ENCODE measurements at places on chromosomes 4 and X.

- no peak for ATAC-seq
Measured at GRCh38 chr4:42331914-42332368, 65.3 kb upstream of the SHISA3 start.

- ATAC-seq: no peak
Measured at GRCh38 chrX:42524379-42524778, 253.6 kb downstream of the PPP1R2C start.

DNA sequence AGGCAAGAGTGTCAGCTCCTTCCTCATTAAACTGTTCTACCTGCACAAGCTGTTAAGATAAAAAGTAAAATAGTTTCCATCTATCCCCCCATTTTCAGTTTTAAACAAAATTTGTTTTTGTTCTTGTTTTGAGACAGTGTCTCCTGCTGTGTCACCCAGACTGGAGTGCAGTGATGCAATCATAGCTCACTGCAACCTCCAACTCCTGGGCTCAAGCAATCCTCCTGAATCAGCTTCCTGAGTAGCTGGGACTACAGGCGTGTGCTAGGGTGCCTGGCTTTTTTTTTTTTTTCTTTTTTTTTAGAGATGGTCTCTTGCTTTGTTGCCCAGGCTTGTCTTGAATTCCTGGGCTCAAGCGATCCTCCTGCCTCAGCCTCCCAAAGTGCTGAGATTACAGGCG, 105.4 kb downstream of the HS6ST2 start:
- ATAC-seq: no peak

DNA sequence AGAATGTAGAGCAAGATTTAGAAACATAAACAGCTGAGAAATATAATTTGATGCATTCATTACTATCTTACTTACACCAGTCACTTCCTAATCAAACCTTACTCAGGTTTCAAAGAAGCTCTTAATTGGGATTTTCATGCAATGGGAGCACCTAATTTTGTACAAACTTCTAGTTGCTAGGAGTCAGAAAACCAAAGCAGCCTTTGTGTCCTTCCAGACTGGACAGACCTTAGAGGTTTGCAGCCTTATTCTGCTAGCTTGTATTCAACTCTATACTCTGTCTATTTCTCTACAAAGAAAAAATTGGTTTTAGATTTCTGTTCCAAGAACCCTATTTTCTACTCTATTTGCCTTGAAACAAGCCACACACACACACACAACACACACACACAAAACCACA, 19.4 kb downstream of the GABRA2 start:
- no peak for ATAC-seq
